Neural crest cell (in vitro differentiated cells): ENCODE measurements at places on chromosomes 13 and 19.

- peaks cover 7% of the 10 kb centered on the region for H3K27me3 ChIP-seq
Measured at GRCh38 chr19:35261356-35262100, 7.2 kb upstream of the USF2 start.

DNA sequence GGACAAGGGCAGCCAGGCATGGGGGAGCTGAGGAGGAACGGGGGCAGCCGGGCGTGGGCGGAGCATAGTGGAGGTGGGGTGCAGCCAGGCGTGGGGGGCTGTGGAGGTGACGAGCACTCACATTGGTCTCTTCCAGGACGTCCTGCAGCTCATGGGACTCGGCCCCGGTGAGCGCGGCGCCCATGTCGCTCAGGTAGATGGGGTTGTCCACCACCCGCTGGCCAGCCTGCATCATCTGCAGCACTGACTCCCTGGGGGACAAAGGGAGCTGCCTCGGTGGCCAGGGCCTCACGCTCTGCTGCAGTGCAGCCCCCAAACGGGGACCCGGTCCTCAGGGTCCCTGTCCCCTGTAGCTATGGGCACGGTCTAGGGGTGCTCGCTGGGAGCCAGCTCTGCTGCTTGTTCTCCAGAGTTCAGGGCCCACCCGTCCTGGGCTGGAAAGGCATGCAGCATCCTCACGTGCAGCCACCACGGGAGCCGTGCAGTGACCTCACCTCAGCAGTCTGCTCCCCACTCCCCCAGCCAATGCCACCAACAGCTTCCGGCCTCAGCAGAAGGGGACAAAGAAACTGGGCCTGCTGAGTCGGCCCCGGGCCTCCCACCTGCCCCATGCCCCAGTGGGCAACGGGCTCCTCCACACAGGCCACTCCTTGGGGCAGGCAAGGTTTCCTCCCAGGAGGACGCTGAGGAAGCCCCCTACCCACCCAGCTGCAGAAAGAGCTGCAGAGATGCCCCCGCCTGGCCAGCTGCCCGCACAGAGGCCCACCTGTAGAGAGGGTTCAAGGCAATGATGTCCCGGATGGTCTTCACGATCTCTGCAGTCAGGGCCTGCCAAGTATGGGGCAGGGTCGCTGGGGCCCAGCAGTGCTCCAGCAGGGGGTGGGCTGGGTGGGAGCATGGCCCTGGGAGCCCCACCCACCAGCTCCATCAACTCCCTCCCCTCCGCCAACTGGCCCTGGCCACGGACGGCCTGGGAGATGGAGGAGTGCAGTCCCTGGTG is 12.1 kb downstream of the LONP1 start:
- H3K36me3 ChIP-seq = peaks cover 6% of the 10 kb centered on the region
- H3K4me1 ChIP-seq = no peaks in the 10 kb centered on the region
- H3K27me3 ChIP-seq = no peaks in the 10 kb centered on the region
- H3K27ac ChIP-seq = no peak overlapping the region
- no peak for DNase-seq

GRCh38 chr13:103194871-103195270 is 128.7 kb upstream of the SLC10A2 start:
- H3K4me1 ChIP-seq = peaks cover 23% of the 10 kb centered on the region
- H3K36me3 ChIP-seq = no peaks in the 10 kb centered on the region
- H3K27me3 ChIP-seq = no peaks in the 10 kb centered on the region
- no peak overlapping the region for H3K4me3 ChIP-seq
- no peak for DNase-seq
- no peak overlapping the region for H3K27ac ChIP-seq

DNA sequence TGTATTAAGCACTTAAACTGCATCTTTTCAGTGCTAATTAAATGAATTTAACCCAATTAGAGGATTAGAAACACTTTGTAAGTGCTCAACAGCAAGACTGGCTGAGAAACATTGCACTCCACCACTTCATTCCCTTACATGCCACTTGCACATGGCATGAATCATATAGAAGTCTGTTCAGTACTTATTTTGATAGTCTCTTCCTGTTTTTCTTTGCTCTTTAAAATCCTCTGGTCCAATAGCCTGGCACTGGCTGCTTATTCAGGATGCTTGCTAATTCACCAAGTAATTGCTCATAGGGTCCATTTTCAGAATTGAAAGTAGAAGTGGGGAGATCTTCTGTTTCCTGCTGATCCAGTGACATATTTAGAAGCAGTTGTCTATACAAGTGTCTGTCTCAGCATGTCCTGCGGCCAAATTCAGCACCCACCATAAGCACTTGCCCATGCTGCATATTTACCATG is 900.1 kb downstream of the PCDH9 start:
- no peak overlapping the region for H3K4me3 ChIP-seq
- no peaks in the 10 kb centered on the region for H3K36me3 ChIP-seq
- no peaks in the 10 kb centered on the region for H3K27me3 ChIP-seq
- no peak overlapping the region for H3K27ac ChIP-seq
- peaks cover 9% of the 10 kb centered on the region for H3K4me1 ChIP-seq
- DNase-seq = no peak

- H3K4me1 ChIP-seq = no peaks in the 10 kb centered on the region
- H3K27me3 ChIP-seq = peaks cover 13% of the 10 kb centered on the region
- H3K4me3 ChIP-seq = no peak overlapping the region
- no peak for DNase-seq
Measured at GRCh38 chr13:101944521-101944920, 457.3 kb downstream of the FGF14 start.

DNA sequence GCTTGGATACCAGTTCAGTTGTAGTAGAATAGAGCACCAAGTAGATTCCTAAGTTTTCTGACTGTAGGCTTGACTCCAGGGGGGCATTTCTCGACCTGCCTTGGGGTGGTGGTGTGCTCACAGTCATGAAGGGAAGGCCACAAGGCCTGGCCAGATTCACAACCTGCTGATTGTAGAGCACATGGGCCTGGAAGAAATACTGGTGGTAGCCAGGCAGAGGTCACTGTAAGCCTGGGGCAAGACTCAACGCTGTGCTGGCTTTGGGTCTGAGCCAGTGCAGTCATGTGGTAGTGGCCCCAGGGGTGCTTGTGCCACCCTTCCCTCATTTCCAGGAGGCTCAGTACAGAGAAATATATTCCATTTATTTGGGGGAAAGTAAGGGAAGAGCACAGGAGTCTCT is 832.3 kb upstream of the SLC10A2 start:
- no peaks in the 10 kb centered on the region for H3K27me3 ChIP-seq
- H3K4me1 ChIP-seq = no peaks in the 10 kb centered on the region
- no peak for DNase-seq

GRCh38 chr13:112172641-112173251 is 105.8 kb downstream of the SOX1 start:
- DNase-seq = no peak
- H3K36me3 ChIP-seq = peaks cover 6% of the 10 kb centered on the region
- no peak overlapping the region for H3K4me3 ChIP-seq
- no peak overlapping the region for H3K27ac ChIP-seq
- no peaks in the 10 kb centered on the region for H3K27me3 ChIP-seq
- H3K4me1 ChIP-seq = peaks cover 21% of the 10 kb centered on the region

DNA sequence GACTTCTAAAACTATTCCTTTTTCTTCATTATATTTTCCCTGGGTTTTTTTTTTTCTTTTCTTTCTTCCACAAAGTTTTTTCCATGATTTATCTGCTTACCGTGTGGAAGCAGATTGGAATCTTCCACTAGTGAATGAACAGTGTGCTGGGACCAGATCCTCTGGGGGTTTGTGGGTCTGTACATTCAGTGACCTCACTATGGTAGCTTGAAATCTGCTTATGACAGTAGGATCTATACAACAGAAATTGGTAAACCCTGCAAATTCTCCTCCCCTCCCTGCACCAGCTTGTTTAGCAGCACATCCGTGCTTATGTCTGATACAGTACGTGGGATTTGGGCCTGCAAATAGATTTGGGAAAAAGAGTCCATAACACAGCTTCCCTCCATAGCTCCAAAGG is 26.0 kb upstream of the MAB21L1 start:
- H3K36me3 ChIP-seq = no peaks in the 10 kb centered on the region
- peaks cover 25% of the 10 kb centered on the region for H3K4me1 ChIP-seq
- no peak overlapping the region for H3K4me3 ChIP-seq
- no peak for DNase-seq
- H3K27me3 ChIP-seq = peaks cover 43% of the 10 kb centered on the region

- H3K27me3 ChIP-seq = no peaks in the 10 kb centered on the region
- no peak for DNase-seq
- peaks cover 4% of the 10 kb centered on the region for H3K4me1 ChIP-seq
Measured at GRCh38 chr19:33393286-33394005, 19.9 kb downstream of the CEBPG start.

- H3K27ac ChIP-seq = no peak overlapping the region
- H3K36me3 ChIP-seq = peaks cover 7% of the 10 kb centered on the region
- DNase-seq = no peak
- no peaks in the 10 kb centered on the region for H3K4me1 ChIP-seq
- no peaks in the 10 kb centered on the region for H3K27me3 ChIP-seq
- no peak overlapping the region for H3K4me3 ChIP-seq
Measured at GRCh38 chr19:56983171-56983570, 136.6 kb upstream of the USP29 start.

DNA sequence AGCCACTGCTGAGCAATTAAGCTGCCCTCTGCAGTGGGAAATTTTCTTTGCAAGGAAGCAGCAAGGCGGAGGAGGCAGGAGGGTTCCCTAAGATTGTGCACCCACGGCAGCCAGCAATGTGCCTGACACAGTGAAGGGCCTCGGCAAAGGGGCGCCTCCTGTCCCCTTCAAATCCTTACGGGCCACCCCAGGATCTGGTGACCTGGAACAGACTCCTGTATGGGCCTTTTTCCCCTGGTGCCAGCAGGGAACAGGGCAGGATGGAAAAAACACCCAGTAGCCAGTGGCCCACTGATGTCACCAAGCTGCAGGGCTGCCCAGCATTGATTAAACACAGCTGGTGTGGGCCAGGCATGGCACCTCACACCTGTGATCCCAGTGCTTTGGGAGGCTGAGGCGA is 86.7 kb downstream of the GNG7 start:
- no peaks in the 10 kb centered on the region for H3K4me1 ChIP-seq
- H3K36me3 ChIP-seq = no peaks in the 10 kb centered on the region
- peaks cover 16% of the 10 kb centered on the region for H3K27me3 ChIP-seq
- no peak overlapping the region for H3K27ac ChIP-seq

GRCh38 chr19:1057176-1057855 is 9.7 kb upstream of the ARHGAP45 start:
- DNase-seq = no peak
- no peak overlapping the region for H3K4me3 ChIP-seq
- no peaks in the 10 kb centered on the region for H3K27me3 ChIP-seq
- peaks cover 4% of the 10 kb centered on the region for H3K4me1 ChIP-seq
- no peaks in the 10 kb centered on the region for H3K36me3 ChIP-seq

- no peaks in the 10 kb centered on the region for H3K36me3 ChIP-seq
- DNase-seq = no peak
- H3K4me3 ChIP-seq = peak overlapping the region; percentile 21
- peaks cover 28% of the 10 kb centered on the region for H3K4me1 ChIP-seq
Measured at GRCh38 chr19:46491975-46492682, 3.5 kb downstream of the PNMA8B start.

- H3K27ac ChIP-seq = no peak overlapping the region
- no peaks in the 10 kb centered on the region for H3K27me3 ChIP-seq
- H3K4me3 ChIP-seq = no peak overlapping the region
- DNase-seq = no peak
- H3K36me3 ChIP-seq = peaks cover 12% of the 10 kb centered on the region
- peaks cover 5% of the 10 kb centered on the region for H3K4me1 ChIP-seq
Measured at GRCh38 chr19:16375157-16375935, 50.7 kb downstream of the KLF2 start.

DNA sequence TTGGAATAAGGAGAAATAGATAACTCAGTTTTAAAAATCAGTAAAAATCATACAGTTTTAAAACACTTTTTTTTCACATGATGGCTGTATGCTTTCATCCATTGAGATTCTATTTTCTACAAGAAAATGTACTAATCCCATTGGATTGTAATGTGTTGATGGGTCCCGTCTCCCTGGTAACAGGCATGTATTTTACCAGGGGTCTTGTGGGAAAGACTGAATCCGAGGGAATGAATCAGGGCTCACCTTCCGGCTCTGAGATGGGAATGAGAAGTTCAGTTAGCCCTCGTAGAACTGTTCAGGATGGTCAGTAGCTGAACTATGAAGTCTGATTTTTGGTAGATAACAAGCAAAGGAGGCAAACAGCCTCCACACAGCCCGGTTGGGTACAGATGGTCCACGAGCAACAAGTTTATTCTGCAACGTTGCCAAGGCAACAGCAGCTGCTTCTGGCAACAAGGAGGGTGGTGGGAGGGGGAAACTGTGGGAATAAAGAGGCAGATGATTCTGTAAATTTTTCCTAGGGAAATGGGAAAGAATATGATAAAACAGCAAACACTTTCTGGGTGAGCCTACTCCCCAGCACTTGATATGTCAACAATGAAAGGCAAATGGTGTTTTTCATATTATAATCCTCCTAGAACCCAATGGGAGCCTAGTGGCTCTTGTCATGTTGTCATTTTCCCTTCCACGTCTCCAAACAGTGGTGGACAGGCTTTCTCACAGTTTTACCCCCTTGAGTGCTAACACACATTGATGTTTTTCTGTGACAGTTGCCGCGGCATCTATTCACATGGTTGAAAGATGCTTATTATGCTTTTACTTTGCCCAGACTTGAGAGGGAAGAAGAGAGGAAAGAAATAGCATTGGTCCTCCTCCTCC is 12.4 kb upstream of the SIAH3 start:
- peaks cover 18% of the 10 kb centered on the region for H3K4me1 ChIP-seq
- DNase-seq = no peak
- H3K36me3 ChIP-seq = no peaks in the 10 kb centered on the region
- peaks cover 3% of the 10 kb centered on the region for H3K27me3 ChIP-seq

GRCh38 chr13:113147206-113147605 is 11.2 kb upstream of the PROZ start:
- H3K4me1 ChIP-seq = peaks cover 1% of the 10 kb centered on the region
- no peak overlapping the region for H3K27ac ChIP-seq
- H3K4me3 ChIP-seq = no peak overlapping the region
- no peaks in the 10 kb centered on the region for H3K36me3 ChIP-seq

DNA sequence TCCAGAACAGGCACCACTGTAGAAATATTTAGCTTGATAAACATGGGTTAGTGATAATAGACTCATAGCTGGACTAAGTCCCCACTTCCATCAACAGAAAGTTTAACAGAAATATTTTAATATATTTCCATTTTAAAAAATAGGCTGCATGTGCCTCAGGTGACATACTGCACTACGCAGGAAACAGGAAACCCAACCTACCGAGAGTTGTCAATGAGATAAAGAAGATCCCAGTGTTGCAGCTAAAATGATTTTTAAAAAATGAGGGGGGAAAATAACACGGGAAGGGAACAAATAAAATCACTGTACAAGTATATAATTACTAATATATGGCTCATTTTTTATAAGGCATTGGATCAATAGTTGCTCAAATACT is 154.8 kb downstream of the TBC1D4 start:
- no peaks in the 10 kb centered on the region for H3K27me3 ChIP-seq
- peaks cover 11% of the 10 kb centered on the region for H3K4me1 ChIP-seq
- H3K36me3 ChIP-seq = no peaks in the 10 kb centered on the region
- H3K4me3 ChIP-seq = no peak overlapping the region
- no peak for DNase-seq
- H3K27ac ChIP-seq = no peak overlapping the region
